ENCODE measurements at places on chromosomes 16 and 17.

DNA sequence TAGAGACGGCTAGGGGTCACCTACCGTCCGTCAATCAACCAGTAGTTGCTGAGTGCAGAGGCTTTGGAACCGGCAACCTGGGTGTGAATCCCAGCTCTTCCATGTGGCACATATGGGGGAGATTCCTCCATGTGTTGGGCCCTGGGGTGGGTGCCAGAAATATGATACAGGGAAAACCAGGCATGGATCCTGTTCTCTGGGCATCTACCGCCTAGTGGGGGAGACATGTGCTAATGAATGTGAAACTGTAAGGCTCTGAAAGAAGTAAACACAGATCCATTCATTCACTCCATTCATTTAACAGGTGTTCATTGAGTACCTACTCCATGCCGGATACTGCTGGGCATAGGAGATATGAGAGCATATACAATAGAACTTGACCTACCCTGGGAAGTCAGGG lies 39.5 kb upstream of the SDK2 start:
- no peak for DNase-seq

DNA sequence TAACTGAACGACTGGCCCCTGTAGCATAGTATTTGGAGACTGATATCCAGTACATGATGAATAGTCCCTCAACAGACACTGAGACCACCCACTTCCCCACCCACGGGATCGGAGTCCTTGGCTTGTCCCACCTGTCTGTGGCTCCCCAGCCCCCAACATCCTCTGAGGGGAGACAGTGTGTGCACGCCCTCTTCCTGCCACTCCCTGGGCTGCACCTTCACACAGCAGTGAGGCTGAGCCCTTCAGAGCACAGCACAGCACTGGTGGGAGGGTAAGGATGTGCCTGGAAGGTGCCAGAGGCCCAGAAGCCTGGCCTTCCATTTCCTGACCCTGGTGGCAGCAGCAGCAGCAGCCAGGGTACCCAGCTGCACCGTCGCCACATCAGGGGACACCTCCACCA lies 11.0 kb downstream of the DNASE1 start:
- peak; percentile 32 for DNase-seq

- DNase-seq = no peak
These were observed 217.2 kb upstream of the CDH11 start for GRCh38 chr16:65339062-65339461.

DNA sequence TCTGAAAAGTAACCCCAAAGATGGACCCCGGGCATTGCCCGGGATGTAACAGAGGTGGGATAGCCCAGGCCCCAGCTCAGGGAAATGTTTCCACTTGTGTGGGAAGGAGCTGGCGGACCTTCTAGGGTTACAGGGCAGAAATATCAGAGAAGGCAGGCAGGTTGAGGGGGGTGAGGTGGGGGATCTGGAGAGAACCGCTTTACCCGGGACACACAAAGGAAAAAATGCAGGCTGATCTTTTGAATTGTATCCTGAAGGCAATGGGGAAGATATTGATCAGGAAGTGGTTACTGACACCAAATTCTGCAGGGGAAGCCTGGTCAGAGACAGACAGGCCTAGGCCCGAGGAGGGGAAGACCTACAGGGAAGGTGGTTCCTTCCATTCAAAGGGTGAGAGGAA lies 3.5 kb downstream of the SLC47A1 start:
- no peak for DNase-seq

GRCh38 chr16:61797961-61798507 lies 238.2 kb downstream of the CDH8 start:
- no peak for DNase-seq

GRCh38 chr17:15087946-15088345 lies 177.2 kb downstream of the PMP22 start:
- no peak for DNase-seq

- DNase-seq = no peak
These were observed 253.1 kb upstream of the DYNLRB2 start for GRCh38 chr16:80287674-80288073.

GRCh38 chr17:76477576-76477975 lies 10.2 kb downstream of the AANAT start:
- no peak for DNase-seq

DNA sequence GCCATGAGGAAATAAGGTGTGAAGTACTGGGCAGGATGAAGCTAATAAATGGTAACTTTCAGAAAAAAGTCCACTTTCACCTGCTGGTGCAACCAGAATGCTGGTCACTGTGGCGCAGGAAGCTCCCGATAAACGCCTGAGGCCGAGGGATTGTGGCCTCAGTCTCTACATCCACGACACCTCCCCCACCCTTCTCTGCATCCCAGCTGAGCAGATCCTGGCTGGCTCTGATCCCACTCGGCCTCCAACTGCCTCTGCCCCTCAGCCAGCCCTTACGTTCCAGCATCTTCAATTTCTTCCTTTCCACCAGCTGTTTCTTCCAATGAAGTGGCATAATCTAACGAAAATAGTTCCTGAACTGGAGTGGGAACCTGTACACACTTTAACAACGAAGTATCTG lies 49.5 kb downstream of the COX4I1 start:
- no peak for DNase-seq

DNA sequence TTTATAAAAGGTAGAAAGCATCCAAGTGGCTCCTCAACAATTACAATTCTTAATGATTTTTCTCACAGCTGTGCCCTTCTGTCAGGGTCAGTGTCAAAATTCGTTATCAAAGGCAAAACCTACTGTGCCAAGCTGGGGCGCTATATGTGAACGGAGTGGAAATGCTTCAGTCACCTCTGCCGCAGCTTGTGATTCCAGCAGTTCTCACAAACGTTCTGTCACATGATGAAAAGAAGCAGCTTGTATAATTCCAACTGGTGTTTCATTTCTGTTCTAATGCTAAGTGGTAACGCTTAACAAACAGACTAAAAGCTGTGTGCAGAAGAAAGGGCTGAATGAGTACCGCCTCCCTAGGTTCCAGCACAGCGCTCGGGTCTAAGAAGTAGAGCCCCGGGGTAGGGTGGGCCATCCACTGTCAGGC lies 14.2 kb downstream of the PLD6 start:
- DNase-seq = no peak

DNA sequence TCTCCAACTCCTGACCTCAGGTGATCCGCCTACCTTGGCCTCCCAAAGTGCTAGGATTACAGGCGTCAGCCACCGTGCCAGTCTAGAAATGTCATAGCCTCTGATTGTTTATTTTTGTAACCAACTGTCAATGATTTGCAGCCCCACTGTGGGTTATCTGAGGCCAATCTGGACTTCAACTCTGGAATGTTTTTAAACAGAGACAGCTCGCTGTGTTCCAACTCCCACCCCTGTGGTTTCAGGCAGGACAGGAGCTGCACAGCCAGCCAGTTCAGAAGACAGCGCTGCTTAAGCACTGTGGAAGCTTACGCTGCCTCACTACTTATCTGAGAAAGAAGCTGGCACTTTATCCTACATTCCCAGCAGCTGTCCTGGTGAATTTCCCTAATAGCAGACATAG lies 19.5 kb downstream of the MRM3 start:
- no peak for DNase-seq

DNA sequence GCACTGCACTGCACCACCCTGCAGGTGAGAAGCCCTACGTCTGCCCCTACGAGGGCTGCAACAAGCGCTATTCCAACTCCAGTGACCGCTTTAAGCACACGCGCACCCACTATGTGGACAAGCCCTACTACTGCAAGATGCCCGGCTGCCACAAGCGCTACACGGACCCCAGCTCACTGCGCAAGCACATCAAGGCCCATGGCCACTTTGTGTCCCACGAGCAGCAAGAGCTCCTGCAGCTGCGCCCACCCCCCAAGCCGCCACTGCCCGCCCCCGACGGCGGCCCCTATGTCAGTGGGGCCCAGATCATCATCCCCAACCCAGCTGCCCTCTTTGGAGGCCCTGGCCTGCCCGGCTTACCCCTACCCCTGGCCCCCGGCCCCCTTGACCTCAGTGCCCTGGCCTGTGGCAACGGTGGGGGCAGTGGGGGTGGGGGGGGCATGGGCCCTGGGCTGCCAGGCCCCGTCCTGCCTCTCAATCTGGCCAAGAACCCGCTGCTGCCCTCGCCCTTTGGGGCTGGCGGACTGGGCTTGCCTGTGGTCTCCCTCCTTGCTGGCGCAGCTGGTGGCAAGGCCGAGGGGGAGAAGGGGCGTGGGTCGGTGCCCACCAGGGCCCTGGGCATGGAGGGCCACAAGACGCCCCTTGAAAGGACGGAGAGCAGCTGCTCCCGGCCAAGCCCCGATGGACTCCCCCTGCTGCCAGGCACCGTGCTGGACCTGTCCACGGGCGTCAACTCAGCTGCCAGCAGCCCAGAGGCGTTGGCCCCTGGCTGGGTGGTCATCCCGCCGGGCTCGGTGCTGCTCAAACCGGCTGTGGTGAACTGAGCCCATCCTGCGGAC lies 14.2 kb downstream of the PAM16 start:
- no peak for DNase-seq

DNA sequence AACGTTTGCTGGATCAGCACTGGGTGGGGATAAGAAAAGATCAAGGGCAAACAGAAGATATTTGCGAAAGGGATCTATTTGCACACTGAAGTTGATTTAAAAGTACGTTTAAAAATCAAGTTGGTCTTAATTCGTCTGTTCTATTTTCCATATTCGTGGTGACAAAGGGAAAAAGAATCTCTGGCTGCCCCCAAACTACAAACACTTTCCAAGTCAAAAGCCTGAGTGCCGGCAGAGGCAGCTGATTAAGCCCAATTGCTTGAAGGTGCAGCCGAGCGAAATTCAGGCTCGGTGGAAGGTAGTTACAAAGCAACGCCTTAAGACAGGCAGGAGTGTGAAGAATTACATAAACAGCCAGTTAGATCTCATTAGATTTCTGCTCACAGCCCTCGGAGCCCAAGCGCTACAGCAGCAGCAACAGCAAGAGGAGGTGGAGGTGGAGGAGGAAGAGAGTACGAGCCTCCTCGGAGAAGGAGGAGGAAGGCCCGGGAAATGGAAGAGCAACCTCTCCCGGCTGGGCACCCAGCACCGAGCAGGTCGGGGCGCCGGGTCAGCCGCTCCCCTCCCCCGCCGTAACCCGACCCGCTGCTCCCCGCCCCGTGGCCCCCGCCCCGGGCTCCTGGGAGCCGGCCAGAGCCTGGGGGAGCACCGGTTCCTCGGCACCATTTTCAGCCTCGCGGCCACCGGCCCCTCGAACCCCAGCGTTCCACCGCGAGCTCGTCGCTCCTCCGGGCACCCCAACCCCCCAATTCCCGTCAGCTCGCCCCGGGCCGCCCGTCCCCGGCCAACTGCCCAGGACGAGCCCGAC lies 890 bp downstream of the TOB1 start:
- DNase-seq = peak; percentile 62

GRCh38 chr17:81976332-81977210 lies 858 bp upstream of the ASPSCR1 start:
- DNase-seq = peak; percentile 67

DNA sequence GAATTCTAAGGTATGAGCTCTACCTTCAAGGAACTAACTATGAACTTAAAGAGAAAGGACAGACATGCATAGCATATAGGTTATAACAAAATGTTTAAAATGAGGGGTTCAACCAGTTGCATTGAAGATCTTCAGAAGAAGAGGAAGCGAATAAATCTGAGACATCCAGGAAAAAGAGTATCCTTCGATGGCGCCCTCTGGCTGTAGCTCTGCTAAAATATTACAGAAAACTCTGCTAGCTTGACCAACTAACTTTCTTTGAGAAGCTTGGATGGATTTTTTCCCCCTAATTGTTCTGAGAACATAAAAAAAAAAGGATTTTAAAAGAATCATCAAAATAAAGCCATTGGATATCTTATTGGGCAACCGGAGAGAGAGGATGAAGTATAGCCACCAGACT lies 659.9 kb upstream of the SOX9 start:
- DNase-seq = no peak

DNA sequence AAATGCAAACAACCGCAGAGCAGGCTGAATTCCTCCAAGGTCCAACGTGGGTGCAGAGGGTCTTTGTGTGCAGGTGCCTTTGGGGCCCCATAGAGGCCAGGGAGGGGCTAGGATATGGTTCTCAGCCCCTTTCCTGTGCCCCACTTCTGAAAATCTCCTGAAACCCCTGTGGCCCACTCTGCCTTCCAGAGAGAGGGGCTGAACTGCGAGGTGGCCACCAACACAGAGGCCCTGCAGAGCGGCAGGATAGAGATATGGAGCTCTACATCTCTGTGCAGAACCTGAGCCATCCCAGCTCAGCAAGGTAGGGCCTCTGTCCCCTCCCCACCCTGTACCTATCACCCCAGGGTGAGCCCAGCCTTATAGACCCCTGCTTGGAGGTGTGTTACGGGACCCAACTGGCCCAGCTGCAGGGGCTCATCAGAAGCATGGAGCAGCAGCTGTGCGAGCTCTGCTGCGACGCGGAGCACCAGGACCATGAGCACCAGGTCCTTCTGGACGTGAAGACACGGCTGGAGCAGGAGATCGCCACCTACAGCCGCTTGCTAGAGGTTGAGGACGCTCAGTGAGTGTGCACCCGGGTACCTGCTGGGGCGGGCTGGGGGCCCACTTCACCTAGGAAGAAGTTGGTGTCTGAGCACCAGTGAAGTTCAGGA lies 5.5 kb downstream of the USP6 start:
- DNase-seq = no peak

GRCh38 chr17:41415833-41416335 lies 8.5 kb downstream of the KRT37 start:
- DNase-seq = no peak

- peak; percentile 79 for DNase-seq
These were observed 4.5 kb downstream of the TRPV2 start for GRCh38 chr17:16419929-16420271.

GRCh38 chr17:1025733-1026598 lies 29.0 kb downstream of the TIMM22 start:
- DNase-seq = no peak

- no peak for DNase-seq
These were observed 4.0 kb downstream of the LIMD2 start for GRCh38 chr17:63695889-63696288.

DNA sequence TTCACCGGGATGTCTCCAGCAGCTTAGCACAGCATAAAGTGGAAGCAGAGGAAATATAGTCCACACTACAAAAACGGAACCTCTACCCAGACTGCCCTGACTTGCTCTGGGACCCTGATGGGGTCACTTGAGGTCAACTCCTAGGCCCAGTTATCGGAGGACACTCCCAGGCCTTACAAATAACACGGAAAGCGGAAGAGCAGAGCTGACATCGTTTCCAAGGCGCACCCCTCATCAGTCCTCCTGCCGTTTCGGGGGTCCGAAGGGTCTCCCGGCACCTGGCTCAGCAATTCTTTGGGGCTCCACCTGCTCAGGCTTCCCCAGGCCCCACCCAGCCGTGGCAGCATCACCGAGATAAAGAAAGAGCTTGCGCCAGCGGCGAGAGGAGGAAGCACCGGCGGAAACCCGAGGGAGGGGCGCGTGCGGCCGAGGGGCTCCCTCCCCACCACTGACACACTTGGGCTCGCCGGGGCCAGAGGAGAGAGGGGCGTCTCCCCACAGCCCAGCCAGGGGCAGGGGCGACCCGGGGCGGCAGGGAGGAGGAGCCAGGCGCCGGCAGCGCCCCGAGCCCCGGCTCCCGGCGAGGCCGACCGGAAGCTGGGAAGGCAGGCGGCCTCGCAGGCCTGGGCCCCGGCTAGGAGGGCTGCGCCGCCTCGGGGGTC lies 727 bp downstream of the CORO7 start:
- DNase-seq = peak; percentile 73
